ENCODE measurements at places on chromosomes 12 and 14. TPM values are rescaled to one million over a fixed set of nuclear protein-coding genes. Genes with fewer than 3 reads are reported as not detected.

Gene TAS2R19
- total RNA-seq, result 8.3 TPM

Gene CPNE6
- total RNA-seq, result 2.4 TPM

Gene RNU7-1
- total RNA-seq, result not detected

Gene NELL2
- 6.0 TPM for total RNA-seq

Gene RNASE2
- total RNA-seq, result 7.2 TPM

Gene IGFBP6
- total RNA-seq, result 2,150 TPM

Gene PCED1B
- 6.6 TPM for total RNA-seq

Gene C12orf54
- not detected for total RNA-seq

Gene IAPP
- total RNA-seq, result not detected

Gene AHNAK2
- total RNA-seq, result 47.8 TPM

Gene YBX3
- total RNA-seq, result 238 TPM

Gene OR6C6
- not detected for total RNA-seq

Gene TAS2R13
- total RNA-seq, result 7.3 TPM

Gene AKAP3
- 1.4 TPM for total RNA-seq

Gene CCDC38
- total RNA-seq, result not detected

Gene OR4E2
- total RNA-seq, result not detected

Gene KLRC1
- total RNA-seq, result 0.54 TPM

Gene ETFBKMT
- 1.4 TPM for total RNA-seq

Gene BEGAIN
- total RNA-seq, result 0.27 TPM

Gene FOXN4
- not detected for total RNA-seq

Gene DEPDC4
- total RNA-seq, result not detected

Gene KRT71
- total RNA-seq, result not detected

Gene L2HGDH
- 1.5 TPM for total RNA-seq

Gene COQ5
- 16.5 TPM for total RNA-seq

Gene KRT85
- not detected for total RNA-seq

Gene ATF7
- total RNA-seq, result 82.1 TPM

Gene POTEG
- not detected for total RNA-seq

Gene HCAR2
- total RNA-seq, result not detected

Gene COQ6
- total RNA-seq, result 57.1 TPM

Gene SDR9C7
- 0.27 TPM for total RNA-seq

Gene NYNRIN
- total RNA-seq, result 9.5 TPM

Gene POTEM
- not detected for total RNA-seq

Gene PIWIL1
- not detected for total RNA-seq

Gene PRMT5
- total RNA-seq, result 27.8 TPM

Gene CAPZA3
- not detected for total RNA-seq

Gene RND1
- 1.8 TPM for total RNA-seq

Gene KCTD10
- total RNA-seq, result 109 TPM

Gene RNASE7
- 0.27 TPM for total RNA-seq

Gene PRB2
- not detected for total RNA-seq

Gene DBX2
- not detected for total RNA-seq

Gene NUDT14
- 23.6 TPM for total RNA-seq

Gene FAM222A
- 0.68 TPM for total RNA-seq

Gene CATSPERB
- total RNA-seq, result 35.1 TPM

Gene SLC38A4
- not detected for total RNA-seq
